Nephron progenitor cell (in vitro differentiated cells): ENCODE measurements at places on chromosomes 1 and 21.
A peak's percentile ranks its signal among the peaks of the same experiment; 100 is the strongest.

- DNase-seq: no peak
Observed at GRCh38 chr1:48969971-48970370, 193.3 kb upstream of the BEND5 start.

GRCh38 chr1:95033843-95034242 is 38.9 kb downstream of the ALG14 start:
- DNase-seq: no peak

DNA sequence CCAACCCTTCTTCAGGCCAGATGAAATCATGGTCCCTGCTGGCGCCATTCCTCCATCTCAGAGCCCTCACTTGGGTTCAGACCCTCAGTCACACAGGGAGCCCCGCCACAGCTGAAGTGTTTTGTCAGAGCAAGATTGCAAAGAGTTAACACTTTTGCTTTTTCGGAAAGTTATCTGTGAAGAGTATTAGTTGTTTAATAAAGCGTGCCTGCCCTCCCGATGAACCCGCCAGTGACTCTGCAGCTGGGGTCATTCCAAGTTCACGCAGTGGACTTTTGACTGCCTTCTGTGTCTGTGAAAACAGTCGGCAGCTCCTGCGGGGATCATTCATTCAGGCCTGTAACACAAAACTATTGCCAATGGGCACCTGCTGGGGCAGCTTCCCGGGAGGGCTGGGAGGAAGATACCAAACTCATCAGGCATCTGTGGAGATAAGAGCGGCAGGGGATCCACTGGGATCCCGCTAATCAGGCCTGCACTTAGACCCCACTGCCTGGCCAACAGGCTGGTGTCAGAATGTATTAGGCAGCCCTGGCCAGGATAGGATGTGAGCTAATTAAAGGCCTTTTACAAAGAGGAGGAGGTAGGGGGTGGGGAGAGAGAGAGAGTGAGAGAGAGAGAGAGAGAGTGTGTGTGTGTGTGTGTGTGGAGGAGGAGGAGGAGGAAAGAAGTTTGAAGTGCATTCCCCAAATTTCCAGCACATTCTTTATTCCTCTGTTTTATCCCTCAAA is 184.5 kb downstream of the DHRS3 start:
- peak; percentile 38 for DNase-seq

DNA sequence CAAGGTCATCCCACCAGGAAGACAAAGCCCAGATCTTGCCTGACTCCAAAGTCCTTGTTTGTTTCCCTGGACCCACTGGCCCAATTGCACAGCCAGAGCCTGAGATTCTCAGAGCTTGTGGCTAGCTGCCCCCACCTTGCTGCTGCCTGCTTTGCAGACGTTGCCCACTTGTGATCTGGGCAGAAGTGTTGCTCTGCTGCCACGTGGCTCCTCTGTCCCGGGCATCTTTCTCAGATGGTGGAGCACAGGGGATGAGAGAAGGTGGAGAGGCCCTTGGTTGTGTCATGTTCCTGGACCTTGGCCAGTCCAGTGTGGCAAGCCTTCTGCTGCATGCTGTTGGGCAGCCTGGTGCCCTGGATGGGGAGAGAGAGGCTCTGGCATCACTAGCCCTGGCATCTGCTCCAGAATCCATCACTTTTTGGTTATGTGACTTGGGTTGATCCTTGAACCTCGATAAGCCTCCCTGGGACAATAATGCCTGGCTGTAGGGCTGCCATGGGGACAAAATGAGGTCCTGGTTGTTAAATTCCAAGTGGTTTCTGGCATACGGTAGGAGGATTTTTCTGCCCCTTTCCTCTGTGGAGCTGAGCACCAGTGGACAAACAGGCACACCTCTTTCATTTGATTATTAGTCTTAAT is 1.5 kb upstream of the NR0B2 start:
- DNase-seq: no peak

DNA sequence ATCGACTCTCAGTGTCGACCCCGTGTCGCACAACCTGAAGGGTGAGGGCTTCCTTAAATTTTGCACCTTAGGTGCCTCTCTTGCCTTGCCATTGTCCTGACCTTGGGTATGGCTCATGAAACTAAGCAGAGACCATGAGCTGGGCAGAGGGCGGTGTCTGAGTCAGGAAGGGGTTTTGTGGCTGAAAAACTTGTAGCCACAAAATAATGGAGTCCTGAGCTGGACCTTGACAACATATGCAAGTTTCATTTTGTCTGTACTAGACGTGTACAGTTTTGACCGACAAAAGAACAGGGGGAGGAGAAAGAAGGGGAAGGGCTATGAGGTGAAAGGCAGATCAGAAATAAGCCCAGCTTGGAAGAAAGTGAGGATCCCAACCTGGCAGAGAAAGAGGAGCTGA is 8.3 kb upstream of the RUNX1 start:
- DNase-seq: no peak

- DNase-seq: no peak
Observed at GRCh38 chr21:16811970-16812369, 700.9 kb upstream of the CXADR start.

DNA sequence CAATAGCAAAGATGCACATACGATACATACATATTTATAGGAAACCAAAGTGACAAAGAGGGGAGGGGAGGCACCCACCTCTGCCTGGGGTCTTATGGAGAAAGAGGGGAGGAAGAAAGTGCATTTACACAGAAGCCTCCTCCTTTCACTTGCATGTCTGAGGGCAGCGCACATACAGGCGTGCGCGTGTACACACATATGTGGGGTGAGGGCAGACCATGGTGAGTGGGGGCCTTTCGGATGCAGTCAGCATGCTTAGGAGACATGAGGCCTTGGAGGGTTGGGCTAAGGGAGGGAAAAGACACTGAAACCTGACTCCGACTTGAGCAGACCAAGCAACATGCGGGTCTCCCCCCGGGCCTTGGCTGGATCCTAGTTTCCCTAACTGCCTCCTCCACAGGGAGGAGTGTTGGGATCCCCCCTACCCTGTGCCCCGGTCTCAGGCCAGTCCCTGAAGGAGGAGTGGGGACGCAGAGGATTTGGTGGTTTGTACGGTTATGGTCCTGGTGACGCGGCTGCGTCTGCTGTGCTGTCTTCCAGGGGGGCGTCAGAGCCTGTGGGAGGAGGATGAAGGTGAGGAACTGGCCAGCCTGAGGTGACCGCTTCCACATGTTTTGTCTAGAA is 15.2 kb downstream of the LRRC71 start:
- no peak for DNase-seq

DNA sequence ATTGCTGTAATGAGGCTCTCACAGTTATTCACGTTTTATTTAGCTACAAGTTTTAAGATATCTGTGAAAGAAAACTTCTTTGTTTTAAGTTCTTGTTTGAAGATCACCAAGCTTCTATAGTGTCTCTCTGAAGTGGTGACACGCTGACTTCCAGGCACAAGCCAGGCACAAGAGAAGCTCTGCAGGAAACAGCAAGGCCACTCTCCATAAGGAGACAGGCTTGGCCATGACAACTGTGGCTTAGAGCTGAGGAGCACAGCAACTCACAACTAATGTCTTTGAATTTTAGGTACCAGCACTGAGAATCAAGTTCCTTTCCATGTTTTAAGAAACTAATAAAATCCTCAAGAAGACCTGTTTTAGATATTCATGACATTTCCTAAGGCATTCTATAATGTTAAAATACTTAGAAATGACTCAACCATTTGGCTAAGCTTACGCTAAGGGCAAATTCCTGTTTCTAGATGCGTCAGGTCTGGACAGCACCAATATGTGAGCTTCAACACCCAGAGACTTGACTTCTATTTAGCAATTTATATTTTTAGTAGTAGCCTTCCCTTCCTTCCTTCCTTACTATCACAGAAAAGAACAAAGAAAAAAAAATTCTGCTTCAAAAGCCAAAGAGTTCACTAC is 40.2 kb downstream of the APP start:
- DNase-seq: no peak

GRCh38 chr21:32186804-32187203 is 92.0 kb downstream of the MIS18A start:
- DNase-seq: no peak

GRCh38 chr1:73310797-73311381 is 887.1 kb downstream of the LRRIQ3 start:
- DNase-seq: no peak

- no peak for DNase-seq
Observed at GRCh38 chr1:218443255-218443654, 98.1 kb downstream of the TGFB2 start.

DNA sequence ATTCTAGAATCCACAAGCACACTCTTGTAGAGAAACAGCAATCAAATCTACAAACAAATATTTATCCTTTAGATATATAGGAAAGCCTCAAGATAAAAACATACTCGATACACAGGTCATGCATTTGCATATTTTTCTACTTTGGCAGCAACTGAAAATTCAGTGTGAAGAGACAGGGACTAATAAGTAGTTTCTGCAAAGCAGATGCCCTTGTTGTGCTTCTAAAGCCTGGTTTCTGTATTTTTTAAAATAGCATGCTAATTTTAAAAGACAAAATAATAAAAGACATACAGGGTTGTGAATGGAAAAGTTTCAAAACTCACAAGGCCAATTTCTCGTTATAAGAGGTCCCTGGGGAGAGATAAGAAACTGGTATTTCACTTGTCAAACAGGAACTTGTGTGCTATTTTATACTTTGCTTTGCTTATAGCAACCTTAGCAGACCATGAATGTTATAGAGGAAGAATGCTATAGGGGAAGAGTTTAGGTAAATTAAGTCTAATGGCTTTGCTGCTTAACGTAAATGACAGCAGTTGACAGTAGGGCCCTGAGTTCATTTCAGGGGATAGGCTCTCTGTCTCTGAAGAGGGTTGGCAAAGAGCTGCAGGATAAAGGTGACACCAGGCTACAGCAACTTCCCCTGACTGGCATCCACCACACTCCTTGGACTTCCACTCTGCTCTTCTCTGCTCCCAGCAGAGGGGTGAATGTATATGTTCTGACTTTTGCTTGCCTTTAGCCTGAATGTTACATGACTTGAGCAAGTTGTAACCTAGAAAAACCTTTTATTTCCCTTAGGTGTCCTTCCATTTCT is 9.4 kb upstream of the RGS13 start:
- no peak for DNase-seq

- DNase-seq: no peak
Observed at GRCh38 chr1:32491386-32491785, 26.5 kb downstream of the ZBTB8B start.

- peak; percentile 45 for DNase-seq
Observed at GRCh38 chr1:201539561-201540431, 869 bp downstream of the NAV1 start.

DNA sequence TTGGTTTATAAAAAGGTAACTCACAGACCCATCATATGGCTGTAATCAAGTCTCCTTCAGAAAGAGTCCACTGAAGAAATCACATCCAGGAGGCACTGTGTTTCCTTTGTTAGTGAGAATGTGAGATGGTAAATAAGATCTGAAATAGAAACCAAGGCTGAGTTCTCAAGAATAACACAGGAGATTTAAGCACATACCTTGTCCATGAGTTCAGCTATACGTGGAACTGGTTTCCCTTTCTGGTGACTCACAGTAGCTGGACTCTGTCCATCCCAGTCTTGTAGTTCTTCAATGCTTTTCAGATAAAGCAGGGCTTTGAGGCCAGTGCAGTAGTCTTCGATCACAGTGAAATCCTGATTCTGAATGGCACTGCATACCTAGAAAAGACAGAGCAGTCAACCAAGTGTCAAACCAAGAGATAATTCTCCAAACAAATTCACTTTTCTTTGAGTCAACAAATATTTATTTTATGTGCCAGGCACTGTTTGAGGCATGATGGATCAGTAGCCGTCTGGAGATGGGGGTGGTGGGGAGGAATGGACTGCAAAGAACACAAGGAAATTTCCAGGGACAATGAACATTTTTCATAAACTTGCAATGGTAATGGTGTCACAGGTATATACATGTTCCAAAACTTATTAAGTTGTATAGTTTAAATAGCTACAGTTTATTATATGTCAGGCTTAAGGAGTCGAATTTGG is 471.4 kb downstream of the PTBP2 start:
- DNase-seq: no peak

GRCh38 chr1:115203287-115203686 is 114.0 kb upstream of the TSPAN2 start:
- DNase-seq: no peak

- no peak for DNase-seq
Observed at GRCh38 chr1:99590578-99591209, 55.2 kb upstream of the PALMD start.

DNA sequence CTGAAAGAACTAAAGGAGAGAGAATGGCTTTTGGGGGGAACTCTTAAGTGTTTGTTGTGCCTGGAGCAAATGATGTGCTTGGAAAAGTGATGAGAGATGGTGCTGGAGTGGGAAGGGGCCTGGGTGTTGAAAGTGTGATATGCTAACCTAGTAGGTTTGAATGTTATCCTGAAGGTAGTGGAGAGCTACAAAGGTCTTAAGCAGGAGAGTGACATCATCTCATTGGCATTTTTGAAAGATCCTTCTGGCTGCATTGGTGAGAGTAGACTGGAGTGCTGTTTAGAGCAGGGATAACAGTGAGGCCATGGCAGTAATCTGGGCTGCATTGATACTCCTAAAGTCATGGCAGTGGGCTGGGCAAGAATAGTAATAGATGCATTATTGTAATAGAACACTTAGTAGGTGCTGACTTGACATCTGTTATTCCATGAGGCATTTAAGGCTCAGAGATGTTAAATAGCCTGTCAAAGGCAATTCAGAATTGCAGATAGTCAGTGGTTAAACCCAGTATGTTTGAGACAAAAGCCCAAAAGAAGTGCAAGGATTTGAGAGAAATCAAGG is 44.5 kb downstream of the MDM4 start:
- DNase-seq: no peak

DNA sequence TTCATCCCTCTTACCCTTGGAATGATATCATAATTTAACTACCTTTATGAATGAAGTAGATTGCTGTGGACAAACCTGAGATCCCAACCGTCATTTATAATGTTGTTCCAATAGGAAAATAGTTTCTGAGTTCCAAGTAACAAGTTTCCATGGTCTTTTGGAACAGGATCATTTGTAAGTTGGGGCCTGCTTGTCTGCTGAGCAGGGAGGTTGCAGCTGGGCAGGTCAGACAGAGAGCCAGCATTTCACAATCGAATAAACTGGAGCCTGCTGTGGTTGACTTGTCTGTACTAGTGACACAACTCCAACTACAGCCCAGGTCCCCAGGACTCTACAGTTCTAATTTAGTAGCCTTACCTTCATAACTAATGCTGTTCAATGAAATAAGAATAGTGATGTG is 18.6 kb upstream of the RALGPS2 start:
- DNase-seq: no peak

GRCh38 chr1:10776190-10776905 is 20.1 kb downstream of the CASZ1 start:
- no peak for DNase-seq

GRCh38 chr1:197951617-197952175 is 34.5 kb downstream of the LHX9 start:
- no peak for DNase-seq

GRCh38 chr21:27827972-27828371 is 861.1 kb upstream of the ADAMTS5 start:
- no peak for DNase-seq

- DNase-seq: no peak
Observed at GRCh38 chr1:54836594-54836993, 35.5 kb upstream of the TTC22 start.
